Natural killer cell (primary cell): ENCODE measurements at places on chromosomes 2 and 18.

DNA sequence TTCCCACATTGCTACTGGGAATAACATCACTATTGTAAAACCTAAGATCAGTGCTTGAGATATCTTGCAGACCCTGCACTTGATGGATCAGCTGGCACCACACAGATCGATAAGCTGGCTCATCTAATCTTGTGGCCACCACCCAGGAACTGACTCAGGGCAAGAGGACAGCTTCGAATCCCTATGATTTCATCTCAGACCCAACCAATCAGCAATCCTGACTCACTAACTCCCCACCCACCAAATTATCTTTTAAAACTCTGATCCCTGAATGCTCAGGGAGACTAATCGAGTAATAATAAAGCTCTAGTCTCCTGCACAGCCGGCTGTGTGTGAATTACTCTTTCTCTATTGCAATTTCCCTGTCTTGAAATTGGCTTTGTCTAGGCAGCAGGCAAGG lies 11.3 kb upstream of the TEX44 start:
- DNase-seq = no peak

DNA sequence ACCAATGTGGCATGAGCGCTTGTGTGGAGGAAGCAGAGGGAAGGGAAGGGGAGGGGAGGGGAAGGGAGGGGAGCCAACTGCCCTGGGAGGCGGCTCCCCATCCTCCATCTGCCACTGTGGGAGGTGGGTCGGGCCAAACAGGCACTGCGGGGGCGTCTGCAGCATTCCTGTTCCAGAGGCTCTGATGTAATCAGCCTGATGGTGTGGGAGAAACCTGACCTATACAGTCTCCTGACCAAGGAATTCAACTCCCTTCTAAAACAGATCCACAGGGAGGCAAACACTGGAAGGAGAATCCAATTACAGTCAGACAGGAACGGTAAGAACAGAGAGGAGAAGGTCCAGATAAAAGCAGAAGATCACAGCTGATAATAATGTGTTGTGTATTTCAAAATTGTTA lies 88.8 kb downstream of the CD8B2 start:
- no peak for DNase-seq

GRCh38 chr2:134386310-134386709 lies 132.4 kb downstream of the MGAT5 start:
- DNase-seq = no peak

DNA sequence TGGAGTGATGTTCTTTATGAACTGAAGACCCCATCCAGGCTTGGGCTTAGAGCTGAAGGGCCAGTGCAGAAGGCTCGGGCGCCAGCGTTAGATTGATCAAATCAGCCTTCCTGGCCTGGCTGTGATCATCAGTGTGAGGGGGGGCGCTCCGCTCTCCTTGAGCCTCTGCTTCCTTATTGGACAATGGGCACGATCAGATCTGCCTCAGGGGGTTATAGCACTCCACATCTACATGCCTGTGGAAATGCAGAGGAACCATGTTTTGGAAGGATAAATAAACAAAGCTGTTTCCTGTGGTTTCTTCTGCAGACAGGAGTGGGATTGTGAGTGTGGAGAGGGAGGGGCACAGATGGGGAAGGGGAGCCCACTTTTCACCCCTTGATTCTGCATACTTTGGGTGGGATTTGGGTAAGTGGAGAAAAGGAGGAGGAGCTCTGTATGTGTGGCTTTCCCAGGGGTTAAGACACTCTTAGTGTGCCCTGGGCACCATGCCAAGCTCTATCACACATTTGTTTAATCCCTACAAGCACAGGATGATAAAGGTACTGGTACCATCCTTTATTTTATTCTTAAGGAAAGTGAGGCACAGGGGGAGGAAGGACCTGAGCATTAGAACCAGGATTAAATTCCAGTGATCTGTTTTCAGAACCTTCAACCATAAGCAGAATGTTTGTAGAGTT lies 150.5 kb downstream of the EN1 start:
- DNase-seq = no peak

DNA sequence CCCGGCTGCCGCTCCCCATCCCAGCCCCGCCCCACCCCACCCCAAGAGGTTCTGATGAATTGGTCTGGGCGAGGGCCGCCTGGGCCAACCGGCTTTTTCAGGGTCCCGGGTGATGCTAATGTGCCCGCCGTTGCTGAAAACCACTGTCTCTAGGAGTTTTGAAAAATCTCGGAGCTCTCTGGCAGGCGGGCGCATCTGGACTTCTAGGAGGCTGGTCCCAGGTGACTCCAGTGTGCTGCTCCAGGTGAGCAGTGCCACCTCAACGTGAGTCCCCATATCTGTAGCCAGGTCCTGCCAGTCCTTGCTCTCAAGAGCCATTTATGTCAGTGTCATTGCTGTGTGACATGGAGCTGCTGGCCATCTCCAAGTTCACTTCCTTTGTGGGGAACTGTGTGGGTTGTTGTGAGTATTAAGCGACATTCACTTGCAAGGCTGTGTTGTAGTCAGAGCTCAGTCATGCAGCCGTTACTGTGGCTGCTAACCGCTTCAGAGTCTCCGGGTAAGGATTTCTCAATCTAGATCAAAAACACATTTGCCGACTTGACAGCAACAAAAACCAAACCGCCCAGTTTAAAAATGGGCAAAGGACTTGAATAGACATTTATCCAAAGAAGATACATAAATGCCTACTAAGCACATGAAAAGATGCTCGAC lies at the start of gene RFX8:
TSS of gene RFX8 (minus strand) at position 382 of the 654 bp plus-strand sequence. CDS start 8,264 bp downstream, outside the sequence.
- peak; percentile 70 for DNase-seq

- DNase-seq = peak; percentile 8
Measured at GRCh38 chr2:85185431-85185940, 52.3 kb downstream of the TCF7L1 start.

GRCh38 chr2:144117086-144117485 lies 402.8 kb downstream of the ZEB2 start:
- DNase-seq = no peak

GRCh38 chr2:99032001-99032400 lies 96.0 kb upstream of the CRACDL start:
- no peak for DNase-seq

- no peak for DNase-seq
Measured at GRCh38 chr2:234211797-234212196, 161.3 kb downstream of the SPP2 start.

DNA sequence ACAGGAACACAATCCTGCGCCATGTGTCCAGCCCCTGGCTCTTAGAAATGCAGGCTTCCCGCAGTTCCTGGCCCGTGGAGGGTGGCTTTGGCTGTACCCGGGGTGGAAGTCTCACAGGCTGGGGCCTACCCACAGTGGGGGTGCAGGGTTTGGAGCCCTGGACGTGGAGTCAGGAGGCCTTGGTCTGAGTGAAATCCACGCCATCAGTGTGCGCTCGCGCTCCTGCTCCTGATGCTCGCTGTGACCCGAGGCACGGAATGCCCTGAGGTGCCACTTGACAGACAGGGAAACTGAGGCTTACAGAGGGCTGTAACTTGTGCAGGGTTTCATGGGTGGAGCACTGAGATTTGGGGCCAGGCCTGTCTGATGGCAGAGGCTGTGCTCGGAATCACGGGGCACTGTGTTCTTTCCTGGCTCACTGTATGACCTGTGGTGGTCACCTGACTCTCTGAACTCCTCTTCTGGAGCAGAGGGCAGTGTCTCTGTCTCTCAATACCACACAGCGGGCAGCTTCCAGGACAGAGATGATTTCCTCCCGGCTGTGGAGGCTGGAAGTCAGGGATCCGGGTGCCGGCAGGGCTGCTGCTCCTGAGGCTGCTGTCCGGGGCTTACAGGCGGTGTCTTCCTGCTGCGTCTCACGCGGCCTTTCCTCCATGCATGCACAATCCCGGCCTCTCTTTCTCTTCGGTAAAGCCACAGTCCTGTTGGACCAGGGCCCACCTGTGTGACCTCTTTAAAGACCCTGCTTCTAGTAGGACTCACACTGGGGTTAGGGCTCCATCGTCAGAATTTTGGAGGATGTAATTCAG lies 25.9 kb upstream of the ALLC start:
- no peak for DNase-seq
